ENCODE measurements at places on chromosomes 4 and X.

DNA sequence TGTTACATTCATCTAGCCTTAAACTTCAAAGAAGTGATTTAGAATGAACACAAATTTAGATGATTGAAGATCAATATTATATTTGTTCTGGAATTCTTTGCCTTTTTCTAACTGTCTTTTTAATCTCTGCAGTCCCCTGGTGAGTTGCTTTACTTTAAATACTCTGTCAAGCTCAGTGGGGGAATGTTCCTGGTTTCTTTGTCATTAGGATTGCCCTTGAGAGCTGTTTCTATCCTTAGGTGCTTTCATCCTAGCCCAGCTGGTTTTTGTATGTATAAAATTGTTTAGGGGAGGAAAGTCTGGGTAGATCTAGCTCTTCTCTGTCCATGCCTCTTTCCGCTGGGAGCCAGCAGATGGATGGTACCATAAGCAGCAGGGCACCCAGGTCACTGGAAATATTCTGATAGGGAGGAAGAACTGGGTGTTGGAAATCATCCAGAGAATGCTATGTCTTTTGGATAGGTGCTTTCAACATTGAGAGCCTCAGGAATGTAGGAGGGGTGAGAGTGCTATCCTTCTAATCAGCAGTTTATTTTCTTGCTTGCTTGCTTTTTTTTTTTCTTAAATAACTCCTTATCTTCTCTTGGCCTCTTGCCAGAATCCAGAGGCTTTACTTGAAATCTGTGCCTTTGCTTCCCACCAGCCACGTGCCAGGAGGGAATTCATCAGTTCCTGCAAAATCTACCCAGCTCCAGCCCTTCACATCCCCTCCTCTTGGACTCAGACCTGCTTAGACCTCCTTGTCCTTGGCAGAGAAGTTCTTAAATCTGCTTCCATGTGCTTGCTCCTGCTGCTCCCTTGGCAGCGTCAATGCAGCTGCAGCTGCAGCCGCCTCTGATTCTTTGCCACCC is 215.3 kb upstream of the ANXA3 start:
- DNase-seq, result no peak

- DNase-seq, result peak; percentile 35
These were observed 40.2 kb upstream of the EPGN start for GRCh38 chr4:74267998-74268606.

GRCh38 chrX:47179221-47179927 is 14.3 kb upstream of the UBA1 start:
- DNase-seq, result no peak

DNA sequence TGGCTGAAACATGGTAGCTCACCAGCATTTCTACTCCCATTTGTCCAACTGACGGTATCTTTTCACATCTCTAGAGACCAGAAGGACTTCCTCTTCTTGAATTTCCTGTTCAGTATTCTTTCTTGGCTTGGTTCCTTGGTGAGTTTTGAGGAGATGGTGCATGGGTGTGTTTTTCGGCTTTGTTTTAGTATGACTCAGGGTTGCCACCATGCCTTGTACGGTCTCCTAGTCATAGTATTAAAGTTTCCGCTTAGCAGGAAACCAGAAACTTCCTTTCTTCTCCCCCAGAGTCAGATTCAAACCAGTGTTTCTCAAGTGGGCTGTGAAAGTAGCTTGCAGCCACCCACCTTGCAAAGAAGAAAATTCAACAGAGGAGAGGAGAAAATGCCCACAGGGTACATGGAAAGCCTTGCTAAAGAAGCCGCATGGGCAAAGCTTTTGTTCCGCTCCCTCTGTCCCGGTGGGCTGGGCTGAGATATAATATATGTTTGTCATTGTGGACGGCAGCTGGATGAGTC is 5.7 kb downstream of the CD99 start:
- no peak for DNase-seq
